ENCODE measurements at places on chromosomes 11 and 22.
A peak's percentile ranks its signal among the peaks of the same experiment; 100 is the strongest.

- DNase-seq: peak; percentile 35
These were observed 2.5 kb downstream of the KCNJ4 start for GRCh38 chr22:38452373-38453065.

DNA sequence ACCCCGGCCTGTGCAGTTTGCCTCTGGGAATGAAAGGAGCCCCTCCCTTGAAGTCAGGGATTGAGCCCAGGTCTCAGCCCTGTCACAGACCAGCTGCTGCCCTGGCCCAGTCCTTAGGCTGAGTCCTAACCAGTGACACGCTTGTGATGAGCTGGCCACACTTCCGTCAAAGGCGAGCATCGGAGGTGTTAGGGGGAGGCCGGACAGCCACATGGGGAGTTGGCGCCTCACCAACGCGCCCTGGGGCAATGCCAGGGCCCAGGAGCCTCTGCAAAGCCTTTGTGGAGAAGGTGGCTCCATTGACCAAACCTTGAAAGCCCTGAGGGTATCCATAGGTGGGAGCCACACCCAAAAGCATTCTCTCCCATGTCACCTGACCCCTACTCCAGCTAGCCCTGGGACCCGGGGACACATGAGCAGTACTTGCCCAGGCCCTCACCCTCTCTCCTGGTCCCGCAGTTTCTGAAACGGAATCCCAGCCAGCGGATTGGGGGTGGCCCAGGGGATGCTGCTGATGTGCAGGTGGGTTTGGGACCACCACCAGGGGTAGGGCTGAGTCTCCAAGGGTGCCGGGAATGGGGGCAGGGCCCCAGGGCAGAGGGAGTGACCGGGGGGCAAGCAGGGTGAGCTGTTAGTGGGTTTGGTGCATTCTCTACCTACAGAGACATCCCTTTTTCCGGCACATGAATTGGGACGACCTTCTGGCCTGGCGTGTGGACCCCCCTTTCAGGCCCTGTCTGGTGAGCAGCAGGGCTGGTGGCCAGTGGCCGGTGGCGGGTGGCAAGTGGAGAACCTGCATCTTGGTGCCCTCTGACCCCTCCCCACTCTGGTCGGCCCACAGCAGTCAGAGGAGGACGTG lies 3.7 kb downstream of the PTPRCAP start:
- DNase-seq: no peak

GRCh38 chr11:57001674-57002401 lies 13.1 kb downstream of the OR5AK2 start:
- no peak for DNase-seq

DNA sequence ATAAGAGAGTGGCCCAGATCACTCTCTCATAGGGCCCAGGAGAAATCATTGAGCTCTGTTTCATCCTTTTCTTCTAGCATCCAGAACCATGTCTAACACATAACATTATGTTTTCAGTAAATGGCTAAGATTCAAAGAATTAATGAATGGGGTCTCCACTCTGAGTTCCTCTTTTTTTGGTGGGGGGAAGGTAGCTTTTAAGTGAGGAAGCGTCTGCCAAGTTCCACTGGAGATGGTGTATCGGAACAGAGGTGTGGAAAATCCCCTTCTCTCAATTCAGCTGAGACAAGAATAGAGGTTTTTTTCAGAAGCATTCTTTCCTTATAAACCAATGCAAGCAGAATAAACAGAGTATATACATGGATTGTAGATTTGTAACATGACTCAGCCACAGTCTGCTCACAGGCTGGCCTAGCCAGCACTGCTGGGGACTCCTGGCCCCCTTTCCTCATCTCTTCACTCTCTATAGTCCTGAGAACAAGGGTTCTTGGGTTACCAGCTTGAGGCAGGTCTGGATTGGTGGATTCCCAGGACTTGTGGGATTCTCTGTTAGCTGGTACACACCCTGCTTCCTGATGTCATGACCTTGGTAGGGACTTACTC lies 97.2 kb downstream of the TRAF6 start:
- no peak for DNase-seq

DNA sequence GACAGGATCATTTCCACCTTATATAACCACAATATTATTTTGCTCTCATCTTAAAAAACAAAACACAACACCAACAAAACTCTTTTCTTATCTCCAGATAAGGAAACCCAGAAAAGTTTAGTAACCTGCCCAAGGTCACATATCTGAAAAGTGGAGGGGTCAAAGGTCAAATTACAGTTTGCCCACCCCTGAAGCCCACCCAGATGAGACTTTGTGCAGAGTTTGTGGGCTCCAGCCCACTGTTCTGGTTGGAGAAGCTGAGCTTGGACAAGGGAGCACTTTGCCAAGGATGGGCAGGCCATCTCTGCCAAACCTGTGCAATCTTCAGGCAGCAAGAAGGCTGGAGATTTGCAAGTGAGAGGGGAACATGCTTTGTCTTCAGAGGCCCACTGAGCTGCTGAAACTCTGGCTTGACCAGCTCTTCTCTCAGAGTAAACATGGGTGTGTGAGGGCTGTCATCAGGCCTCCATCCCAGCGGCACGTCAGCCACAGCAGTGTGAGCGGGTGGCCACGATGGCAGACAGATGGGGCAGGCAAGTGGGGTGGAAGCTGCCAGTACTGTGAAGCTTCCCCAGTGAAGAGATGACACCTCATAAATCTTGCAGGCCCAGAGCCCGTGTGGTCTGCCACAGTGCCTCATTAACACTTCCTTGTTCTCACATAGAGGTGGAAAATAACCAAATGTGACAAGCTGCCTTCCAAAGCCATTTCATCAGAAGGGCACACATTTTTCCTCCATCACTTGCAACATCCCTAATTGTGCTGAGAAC lies 111.8 kb downstream of the CCDC81 start:
- DNase-seq: no peak

- no peak for DNase-seq
These were observed 4.4 kb downstream of the KCNJ5 start for GRCh38 chr11:128895526-128895925.

DNA sequence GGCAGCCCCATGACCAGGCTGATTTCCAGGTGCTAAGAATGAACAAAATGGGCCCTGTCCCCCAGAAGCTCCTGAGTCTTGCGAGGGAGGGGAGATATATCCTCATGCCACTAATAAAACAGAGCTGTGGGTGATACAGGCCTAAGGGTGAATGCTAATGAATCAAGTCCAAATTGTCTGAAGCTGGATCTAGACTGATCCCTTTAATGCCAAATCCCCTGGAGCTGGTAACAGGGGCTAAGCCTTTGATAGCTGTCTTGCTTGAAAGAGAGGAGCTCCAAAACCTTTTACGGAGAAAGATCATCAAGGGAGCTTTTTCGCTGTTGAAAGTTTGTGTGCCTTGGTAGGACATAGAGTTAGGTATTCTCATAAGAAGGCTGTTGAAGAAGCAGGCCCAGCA lies 79.7 kb downstream of the PPFIBP2 start:
- DNase-seq: no peak

GRCh38 chr11:94424662-94425061 lies 23.4 kb upstream of the GPR83 start:
- no peak for DNase-seq

- peak; percentile 37 for DNase-seq
These were observed at the start of gene EP300 for GRCh38 chr22:41092023-41092817. TSS of gene EP300 (plus strand) at chr22:41092592. CDS start at chr22:41093005, 413 bp downstream.

- no peak for DNase-seq
These were observed 388 bp downstream of the TMEM121B start for GRCh38 chr22:17120711-17121232.

GRCh38 chr11:81960443-81960842 lies 773.2 kb downstream of the FAM181B start:
- DNase-seq: no peak

- DNase-seq: no peak
These were observed 113.2 kb downstream of the STK33 start for GRCh38 chr11:8480858-8481257.

GRCh38 chr11:33375688-33376311 lies 118.6 kb downstream of the HIPK3 start:
- no peak for DNase-seq

DNA sequence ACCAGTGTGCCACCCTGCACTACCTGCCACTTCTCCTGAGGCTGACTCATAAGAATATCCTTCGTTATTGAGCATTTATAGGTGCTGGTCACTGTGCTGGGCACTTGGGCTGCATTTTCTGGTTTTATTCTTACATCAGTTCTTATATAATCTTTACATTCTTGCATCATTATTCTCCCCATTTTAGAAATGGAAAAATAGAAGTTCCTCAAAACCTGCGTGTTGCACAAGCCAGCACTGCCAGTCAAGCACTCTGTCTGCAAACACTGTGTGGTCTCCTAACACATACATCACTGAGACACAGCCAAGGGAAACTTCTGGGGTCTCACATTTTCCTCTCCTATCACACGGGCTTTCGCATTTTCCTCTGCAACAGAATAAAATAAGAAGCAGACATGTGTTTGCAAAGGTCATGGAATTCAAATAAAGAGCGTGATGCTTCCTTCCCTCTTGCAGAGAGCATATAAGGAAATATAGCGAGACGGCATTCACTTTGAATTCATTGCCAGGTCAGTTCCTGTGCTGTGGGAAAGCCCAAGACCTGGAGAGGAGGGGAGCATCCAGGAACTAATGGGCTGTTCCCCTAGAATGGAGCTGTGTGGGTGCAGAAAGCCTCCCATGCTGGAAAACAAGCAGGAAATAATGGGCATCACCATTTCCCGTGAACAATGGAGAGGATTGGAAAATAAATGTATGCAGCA lies 73.9 kb upstream of the SEZ6L start:
- DNase-seq: no peak

- DNase-seq: no peak
These were observed 188.2 kb downstream of the MN1 start for GRCh38 chr22:27613099-27614005.

- no peak for DNase-seq
These were observed 9.7 kb upstream of the PGA3 start for GRCh38 chr11:61193596-61193995.

DNA sequence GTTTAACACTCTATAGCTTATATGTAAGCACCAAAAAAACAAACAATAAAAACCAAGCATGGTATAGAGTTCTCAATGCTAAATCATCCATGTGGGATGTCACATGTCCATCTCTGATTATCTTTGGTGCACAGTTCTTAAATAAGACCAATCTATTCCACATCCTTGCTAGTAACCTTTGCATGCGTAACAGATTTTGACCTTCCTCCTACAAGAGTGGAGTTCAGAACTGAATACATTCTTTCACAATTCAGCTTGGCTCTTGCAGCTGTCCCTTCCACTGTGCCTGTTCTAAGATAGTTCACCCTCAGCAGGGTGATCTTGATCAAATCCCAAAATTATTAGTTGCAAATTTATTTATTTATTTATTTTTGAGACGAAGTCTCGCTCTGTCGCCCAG lies 21.1 kb downstream of the PRR14L start:
- DNase-seq: no peak
